ENCODE measurements at places on chromosomes 12 and 14.

- no peak for DNase-seq
These were observed 852.3 kb upstream of the TMEM132C start for GRCh38 chr12:127414636-127415035.

DNA sequence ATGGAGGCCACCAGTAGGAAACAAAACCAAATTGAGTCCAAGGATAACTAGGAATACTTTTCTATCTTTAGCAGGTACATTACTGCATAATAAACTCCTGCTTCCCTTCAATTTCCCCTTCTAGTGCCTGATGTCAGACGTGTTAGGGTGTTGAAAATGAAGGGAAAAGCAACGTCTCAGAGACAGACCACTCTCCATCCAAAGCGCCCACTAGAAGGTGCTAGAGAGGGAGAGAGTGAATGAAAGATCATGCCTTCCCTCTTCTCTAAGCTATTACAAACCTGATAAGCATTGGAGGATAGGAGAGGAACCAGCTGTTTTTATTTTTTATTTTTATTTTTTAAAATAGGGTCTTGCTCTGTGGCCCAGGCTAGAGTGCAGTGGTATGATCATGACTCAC is 64.1 kb downstream of the ZNF641 start:
- DNase-seq = peak; percentile 7

DNA sequence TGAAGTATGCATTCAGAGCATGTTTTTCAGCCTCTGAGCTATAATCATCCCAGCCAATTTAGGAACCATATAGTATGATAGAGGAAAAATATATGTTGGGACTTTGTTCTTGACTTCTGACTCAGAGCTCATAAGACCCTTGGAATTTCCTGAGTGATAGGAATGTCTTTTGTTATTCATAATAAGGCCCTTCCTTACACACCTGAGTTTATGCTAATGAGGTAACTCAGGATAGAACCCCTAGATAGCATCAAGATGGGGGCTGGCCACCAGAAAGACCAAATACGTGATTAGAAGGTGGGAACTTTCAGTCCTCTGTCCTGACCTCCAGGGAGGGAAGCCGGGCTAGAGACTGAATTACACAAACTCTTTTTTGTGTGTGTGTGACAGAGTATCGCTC is 32.4 kb upstream of the PLEK2 start:
- DNase-seq = peak; percentile 30

DNA sequence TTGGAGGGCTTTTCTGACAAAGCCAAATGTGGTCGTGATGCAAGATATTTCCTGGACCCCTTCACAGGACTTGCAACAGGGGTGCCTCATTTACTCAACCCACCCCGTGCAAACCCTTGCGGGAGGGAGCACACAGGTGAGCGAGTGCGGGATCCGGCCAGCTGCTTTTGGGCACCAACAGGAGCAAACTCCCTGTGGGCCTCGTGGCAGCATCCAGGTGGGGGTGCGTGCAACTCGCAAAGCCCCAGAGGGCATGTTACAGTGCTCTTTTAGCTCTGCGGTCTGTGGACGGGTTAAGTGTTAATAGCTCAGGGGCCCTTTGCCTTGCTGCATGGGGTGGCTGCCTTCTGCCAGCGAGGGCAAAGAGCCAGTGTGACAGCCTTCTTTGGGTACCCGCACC is 707.6 kb upstream of the MDGA2 start:
- no peak for DNase-seq

DNA sequence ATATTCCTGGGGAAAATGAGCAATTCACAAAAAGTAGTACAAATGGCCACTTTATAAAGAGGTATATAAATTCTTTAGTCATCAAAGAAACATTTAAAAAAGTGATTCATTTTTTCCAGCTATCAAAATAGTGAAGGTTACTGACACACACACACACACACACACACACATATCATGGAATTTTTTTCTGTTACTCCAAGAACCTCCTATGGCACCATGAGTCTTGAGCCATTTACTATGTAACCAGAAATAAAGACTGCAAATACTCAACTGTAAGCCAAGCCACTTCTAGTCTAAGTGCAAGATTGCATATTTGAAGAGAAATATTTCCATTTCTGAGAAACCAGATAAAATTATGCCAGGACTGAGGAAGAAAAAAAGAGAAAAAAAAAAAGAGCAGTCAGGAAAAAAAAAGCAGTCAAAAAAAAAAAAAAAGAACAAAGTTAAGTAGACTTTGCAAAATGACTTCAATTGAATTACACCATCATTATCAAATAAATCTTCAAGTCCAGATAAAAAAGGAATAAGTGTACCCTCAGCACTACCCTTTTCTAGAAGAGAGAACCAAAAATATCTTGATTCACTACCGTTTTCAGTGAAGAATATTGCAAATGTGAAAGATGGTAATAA is 275.7 kb downstream of the DAD1 start:
- no peak for DNase-seq

GRCh38 chr12:24896171-24896570 is 52.7 kb downstream of the BCAT1 start:
- no peak for DNase-seq

DNA sequence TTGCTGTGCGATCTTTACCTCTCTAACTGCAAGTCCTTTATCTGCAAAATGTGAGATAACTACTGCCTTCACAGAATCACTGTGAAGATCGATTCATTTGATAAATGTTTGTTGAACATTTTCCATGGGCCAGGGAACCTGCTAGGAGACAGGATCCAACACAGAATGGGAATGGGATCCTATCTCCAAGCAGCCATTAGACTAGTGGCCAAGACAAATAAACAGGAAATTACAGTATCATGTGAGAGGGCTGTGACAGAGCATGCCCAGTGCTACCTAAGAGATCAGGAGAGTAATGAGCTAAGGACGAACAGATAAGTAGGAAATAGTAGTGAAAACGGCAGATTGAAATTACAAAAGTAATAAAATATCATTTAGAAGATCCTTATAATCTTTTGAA is 105.7 kb downstream of the GRIN2B start:
- DNase-seq = no peak

- no peak for DNase-seq
These were observed 118.5 kb upstream of the C14orf180 start for GRCh38 chr14:104460791-104461651.

- no peak for DNase-seq
These were observed 47.7 kb upstream of the ANP32D start for GRCh38 chr12:48424644-48425043.

DNA sequence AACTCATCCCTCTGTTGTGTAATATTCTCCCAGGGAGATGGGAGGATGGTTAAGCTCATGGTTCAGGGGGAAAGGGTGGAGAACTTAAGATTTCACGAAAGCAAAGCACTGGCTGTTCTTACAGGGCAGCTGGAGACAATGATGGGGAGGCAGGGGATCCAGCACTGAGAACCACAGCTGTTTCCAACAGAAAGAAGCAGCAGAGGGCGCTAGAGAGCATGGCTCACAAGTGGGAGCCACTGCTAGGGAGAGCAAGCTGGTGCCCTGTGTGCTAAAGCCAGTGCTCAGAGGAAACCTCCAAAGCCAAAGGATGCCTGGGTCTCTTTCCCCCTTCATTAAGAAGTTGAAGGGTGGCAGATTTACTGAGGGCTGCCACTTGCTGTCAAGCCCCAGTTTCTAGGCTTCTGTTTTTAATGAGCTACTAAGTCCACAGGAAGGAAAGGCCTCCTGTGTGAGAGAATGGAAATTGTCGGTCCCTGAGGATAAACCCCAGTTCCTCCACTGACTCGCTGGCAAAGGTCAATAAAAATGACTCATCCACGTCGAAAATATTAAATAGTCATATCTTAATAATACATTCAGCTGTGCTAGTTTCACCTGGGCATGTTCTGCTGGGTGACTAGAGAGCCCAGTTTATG is 199.7 kb downstream of the ANO2 start:
- DNase-seq = peak; percentile 69

GRCh38 chr14:51224551-51224950 is 15.5 kb upstream of the TMX1 start:
- no peak for DNase-seq

GRCh38 chr12:125346362-125346761 is 281.1 kb downstream of the AACS start:
- DNase-seq = no peak

GRCh38 chr14:91980157-91980556 is 32.7 kb upstream of the FBLN5 start:
- peak; percentile 98 for DNase-seq

GRCh38 chr12:27467641-27468040 is 21.1 kb downstream of the SMCO2 start:
- DNase-seq = no peak

- no peak for DNase-seq
These were observed 203.0 kb upstream of the MYL2 start for GRCh38 chr12:111123390-111123789.

DNA sequence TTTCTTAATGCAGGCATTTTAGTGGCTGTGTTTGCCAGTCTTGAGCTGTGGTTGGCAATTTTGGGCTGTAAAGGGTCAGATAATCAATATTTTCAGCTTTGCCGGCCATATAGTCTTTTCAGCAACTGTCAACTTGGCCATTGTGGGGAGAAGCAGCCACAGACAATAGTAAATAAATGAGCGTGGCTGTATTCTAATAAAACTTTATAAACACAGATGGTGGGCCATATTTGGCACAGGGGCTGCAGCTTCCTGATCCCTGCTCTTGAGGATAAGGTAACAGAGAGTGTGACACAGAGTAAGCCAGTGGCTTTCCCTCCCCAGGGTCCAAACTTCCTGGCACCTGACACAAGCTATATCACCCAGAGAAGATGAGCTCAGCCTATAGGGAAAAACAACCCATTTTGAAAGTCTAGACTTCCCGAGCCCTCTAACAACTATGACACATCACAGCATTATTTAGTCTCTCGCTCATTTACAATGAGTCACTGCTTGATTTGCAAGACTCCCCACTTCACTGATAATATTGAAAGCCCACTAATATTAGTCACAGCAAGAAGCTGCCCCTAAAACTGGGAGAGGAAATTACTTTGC is 163.1 kb upstream of the TMPO start:
- DNase-seq = peak; percentile 92
